Naive thymus-derived CD4-positive, alpha-beta T cell (primary cell): ENCODE measurements at places on chromosomes 3 and 15.

GRCh38 chr3:131031660-131032059, 5.0 kb downstream of the NEK11 start:
- no peak for DNase-seq

DNA sequence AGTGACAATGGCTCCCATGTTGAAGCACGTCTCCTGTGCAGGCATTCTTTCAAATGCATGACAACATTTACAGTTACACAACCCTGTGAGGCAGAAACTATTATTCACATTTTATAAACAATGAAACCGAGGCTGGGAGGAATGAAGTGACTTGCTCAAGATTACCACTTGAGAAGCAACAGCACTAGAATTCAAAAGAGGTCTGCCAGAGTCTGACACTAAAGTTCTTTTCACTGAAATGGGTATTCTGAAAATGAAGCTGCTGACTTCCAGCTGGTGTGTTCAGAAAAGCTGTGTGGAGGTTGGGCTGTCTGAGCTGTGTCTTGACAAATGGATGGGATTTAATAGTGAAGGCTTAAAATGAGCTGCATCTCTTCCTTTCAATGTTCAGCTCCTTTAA, 104.4 kb downstream of the THSD4 start:
- DNase-seq = no peak

DNA sequence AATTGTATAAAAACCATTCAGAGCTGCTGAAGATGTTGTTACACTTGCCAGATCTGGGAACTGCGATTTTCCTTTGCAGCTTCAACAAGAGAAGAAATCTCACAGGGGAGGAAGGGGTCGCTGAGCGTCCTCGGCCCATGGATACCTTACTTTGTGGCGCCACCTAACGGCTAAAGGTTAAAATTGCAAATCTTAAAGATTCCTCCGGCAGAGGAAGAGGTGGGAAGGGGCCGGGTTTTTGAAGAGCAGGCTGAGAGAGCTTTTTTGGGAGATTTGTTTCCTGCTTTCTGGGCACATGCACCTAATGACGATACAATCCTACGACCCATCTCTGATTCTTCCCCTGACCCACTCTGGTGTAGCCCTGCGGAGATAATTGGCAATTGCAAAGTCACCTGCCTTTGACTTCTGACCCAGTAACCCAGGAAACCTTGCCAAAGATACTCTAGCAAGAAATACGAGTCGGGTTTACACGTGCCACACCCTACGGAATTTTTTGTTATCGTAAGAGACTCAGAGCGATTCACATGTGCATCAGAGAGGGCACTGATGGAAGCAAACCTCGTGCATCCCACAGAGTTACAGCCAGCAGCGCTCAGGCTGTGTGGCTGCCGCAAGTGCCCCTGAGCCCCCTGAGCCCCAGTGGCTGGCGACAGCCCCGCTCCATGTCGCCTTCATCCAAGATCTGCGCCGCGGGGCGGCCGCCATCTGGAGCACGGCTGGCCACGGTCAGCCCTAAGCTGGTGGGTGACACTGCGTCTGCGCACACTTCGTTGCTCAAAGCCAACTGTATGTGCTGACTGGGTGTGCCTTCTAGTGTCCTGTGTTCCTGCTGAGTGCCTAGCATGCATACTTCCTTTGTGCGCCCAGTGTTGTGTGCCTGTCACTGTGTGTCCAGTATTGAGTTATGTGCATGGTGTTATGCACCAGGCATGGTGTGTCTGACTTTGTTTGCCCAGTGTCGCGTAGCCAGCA, 55.2 kb upstream of the CHRNA7 start:
- DNase-seq = peak; percentile 23

GRCh38 chr3:47761046-47761445, 20.6 kb downstream of the SMARCC1 start:
- no peak for DNase-seq

- no peak for DNase-seq
Measured at GRCh38 chr15:88419830-88420229, 47.4 kb downstream of the MRPL46 start.

DNA sequence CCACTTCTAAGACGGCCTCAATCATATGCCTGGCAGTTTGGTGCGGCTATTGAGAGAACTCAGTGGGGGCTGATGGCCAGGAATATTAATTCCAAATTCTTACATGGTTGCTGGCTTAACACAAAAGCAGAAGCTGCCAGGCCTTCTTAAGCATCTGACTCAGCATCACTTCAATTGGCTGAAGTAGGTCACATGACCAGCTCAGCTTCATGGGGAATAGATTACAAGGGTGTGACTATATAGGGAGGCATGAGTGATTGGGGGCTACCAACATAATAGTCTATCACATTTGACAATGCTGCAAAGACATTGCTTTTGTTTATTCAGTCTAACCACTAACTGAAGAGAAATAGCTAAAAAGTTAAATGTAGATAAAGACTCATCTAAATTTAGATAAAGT, 101.6 kb upstream of the ANKRD28 start:
- DNase-seq = no peak

GRCh38 chr3:189902230-189903186, 218.2 kb downstream of the P3H2 start:
- no peak for DNase-seq

GRCh38 chr3:14453876-14454638, 51.7 kb downstream of the SLC6A6 start:
- DNase-seq = no peak

DNA sequence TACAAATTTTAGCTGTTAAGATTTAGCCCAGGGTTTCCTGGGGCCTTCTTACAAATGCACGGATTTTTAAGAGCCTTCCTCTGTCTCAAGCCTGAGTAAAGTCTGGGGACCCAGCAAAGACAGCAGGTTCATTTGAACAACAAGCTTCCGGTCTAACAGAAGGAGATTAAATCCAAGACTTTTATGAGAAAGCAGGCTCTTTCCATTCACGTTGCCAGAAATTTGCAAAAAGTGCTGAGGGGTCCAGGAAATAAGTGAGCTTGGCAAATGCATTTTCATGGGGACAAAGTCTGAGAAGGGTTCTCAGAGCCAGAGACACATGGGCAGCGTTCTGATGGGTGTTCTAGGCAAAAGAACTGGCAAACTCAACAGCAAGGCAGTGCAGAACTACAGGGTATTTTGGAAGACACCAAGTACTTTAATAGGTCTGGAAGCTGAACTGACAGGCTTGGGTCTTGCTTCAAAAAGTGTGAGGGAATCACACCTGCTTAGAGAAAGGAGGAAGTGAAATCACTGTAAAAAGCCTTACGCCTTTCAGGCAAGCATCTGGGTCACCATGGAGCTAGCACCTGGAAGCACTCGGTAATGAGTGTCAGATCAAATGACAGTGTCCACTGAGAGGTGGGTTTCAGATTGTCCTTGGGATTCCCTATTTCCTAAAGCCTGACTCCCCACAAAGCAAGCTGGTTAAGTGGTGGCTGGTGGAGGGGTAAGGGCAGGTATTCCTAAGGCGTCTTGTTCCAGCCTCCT, 115.8 kb upstream of the ARHGEF3 start:
- no peak for DNase-seq

- DNase-seq = no peak
Measured at GRCh38 chr3:61685755-61686154, 124.4 kb downstream of the PTPRG start.

- DNase-seq = no peak
Measured at GRCh38 chr15:59148153-59148833, 43.3 kb downstream of the CCNB2 start.

GRCh38 chr15:62059816-62060112, 483 bp downstream of the VPS13C start:
- DNase-seq = peak; percentile 67

- DNase-seq = no peak
Measured at GRCh38 chr3:151875759-151876158, 2.3 kb downstream of the SUCNR1 start.

- DNase-seq = no peak
Measured at GRCh38 chr3:21894459-21895340, 143.7 kb upstream of the ZNF385D start.

DNA sequence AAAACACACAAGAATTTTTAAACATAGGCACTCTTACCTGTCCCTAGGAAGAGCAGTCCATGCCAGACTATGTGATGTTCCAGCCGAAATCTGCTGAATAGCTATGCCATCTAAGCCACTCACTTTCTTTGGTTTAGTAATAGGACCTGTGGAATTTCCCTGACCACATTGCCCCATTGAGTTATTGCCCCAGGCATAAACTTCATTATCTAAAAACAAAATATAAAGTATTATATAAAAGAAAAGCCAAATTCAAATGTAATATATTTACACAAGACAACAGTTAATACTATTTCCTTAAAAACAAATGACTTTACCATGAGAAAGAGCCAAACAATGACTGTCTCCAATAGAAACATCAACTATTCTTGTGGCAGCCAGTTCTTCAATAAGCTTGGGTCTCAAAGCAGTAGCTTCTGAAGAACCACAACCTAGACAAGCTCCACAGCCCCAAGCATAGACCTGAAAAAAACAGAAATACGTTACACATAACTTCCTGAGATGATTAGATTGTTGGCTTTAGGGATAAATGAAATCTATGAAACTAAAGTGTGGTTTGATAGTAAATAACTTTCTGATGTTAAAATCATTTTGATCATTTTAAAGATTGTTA, 84.3 kb downstream of the HERC1 start:
- no peak for DNase-seq

- no peak for DNase-seq
Measured at GRCh38 chr3:99939876-99940275, 122.2 kb downstream of the CMSS1 start.

DNA sequence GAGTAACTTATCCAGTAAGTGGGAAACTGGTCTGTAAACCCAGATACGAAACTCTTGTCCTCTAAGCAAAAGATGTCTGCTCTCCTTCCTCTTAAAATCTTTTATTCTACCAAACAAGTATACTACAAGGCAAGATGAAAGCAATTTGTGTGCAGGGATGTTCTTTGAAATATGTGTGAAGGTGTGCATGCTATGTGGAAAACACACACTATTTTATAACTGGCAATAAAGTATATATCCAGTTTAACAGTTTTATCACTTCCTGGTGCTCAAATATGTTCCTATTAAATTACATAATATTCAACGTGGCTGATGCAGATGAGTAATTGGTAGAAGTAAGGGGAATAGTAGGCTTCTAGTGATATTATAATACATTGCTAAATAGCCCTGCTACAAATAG, 566.5 kb downstream of the ROBO2 start:
- no peak for DNase-seq

DNA sequence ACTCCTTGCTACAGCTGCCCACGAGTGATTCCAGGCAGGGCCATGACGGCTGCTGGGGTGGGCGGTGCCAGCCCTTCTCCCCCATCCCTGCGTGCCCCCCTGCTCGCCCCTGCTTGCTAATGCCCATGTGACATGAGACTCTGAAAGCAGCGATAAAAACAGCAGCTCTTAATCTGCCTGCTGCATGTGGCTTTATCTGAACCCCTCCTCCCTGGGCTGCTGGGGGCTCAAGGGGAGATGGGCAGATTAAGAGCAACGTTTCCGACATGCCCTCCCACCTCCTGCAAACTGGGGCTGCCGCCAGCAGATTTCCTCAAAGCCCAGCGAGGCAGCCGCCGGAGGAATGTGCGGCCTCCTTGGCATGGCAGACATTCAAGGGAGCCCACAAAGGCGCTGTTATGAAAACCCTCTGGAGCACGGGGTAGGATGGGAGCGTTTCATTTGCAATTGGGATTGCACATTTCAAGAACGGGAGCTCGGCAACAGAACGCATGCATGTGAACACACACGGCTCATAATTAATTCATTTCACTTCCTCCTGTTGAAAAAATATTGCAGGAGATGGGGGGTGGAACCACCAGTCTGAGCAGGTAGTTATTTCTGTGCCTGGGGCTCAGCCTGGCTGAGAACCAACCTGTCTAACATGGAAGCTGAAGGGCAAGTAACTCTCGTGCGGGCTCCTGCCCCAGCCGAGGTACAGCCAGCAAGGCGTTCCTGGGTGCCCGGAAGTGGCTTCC, 504.2 kb upstream of the PROK2 start:
- DNase-seq = no peak

DNA sequence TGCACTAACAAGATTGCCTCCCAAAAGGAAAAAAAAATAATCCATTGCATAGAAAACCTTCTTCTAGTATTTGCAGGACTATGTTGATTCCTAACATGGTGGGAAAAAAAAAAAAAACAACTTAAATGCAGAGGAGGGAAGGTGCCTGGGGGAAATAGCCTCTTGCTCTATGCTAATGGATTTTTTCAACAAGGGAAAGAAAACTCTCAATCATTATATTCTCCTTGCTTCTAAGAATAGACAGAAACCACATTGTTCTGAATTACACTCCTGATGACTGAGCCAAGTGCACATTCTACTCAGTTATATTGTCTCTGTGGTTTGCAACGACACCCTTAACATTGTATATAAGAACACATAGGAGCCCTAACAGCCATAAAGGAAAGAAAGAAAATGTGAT, 760.2 kb downstream of the NAALADL2 start:
- no peak for DNase-seq

GRCh38 chr15:83733206-83733605, 79.3 kb downstream of the ADAMTSL3 start:
- no peak for DNase-seq

- DNase-seq = no peak
Measured at GRCh38 chr3:39592311-39593050, 125.0 kb downstream of the MOBP start.
